Upper lobe of left lung (tissue), 6 donors: ENCODE measurements at places on chromosomes 2 and 18.

- no peak for DNase-seq
These were observed 568 bp downstream of the TMEM131 start for GRCh38 chr2:97995026-97995733.

DNA sequence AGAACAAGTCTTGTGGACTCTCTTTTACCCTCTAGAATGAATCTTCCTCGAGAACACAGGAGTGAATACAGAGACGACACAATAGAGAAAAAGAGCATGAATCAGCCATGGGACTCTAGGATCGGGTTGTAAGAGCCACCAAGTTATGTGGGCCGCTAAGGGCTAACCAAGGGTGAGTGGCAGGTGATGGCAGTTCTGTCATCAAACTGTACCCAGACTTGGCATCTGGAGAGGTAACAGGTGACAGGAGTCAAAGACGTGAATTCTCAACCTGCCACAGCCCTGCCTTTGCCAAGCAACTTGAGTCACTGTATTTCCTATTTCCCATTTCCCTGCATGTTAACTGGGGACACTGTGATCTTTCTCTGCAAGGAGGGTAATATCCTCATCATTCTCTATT is 11.2 kb downstream of the SERPINE2 start:
- no peak for DNase-seq

GRCh38 chr18:50706651-50707050 is 113.2 kb downstream of the MRO start:
- DNase-seq, result no peak

DNA sequence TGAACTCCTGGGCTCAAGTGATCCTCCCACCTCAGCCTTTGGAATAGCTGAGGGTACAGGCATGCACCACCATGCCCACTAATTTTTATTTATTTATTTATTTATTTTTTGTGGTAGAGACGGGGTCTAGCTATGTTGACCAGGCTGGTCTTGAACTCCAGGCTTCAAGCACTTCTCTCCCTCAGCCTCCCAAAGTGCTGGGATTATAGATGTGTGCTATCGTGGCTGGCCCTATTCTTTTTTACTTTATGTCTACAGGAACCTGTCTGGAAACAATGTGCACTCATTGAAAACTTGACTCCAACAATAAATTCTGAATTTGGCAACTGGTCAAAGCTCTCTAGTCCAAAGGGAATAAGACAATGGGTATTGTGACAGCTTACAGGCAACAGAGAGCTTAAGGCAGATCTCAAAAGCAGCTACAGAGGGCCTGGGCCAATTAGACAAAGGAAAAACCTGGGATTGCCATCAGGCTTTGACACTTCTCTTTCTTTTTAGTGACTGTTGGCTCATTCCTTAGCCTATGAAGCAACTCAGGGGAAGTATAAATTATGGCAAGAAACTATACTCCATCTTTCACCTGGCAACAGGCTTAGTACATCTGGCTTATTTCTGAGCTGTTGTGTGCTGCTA is 55.1 kb upstream of the RAPGEF4 start:
- DNase-seq, result no peak

DNA sequence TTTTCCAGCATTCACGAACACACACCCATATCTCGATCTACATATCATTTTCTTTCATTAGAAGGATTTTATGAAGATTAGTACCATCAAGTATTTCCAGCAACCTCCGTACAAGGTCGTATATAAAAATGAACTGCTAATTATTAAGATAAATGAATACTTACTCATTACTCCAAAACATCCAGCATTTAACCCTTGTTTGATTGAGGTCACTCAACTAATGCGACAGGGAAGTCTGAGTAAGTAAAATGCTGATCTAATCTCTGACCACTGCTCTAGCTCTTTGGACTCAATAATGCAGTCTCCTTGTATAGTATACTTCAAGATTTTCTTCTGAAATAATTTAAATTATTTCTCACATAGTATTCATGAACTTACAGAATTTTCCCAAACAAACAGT is 2.0 kb downstream of the ABHD3 start:
- no peak for DNase-seq

GRCh38 chr2:109527846-109528705 is 85.7 kb downstream of the SEPTIN10 start:
- DNase-seq, result no peak

GRCh38 chr2:23146011-23146410 is 239.0 kb upstream of the KLHL29 start:
- no peak for DNase-seq

DNA sequence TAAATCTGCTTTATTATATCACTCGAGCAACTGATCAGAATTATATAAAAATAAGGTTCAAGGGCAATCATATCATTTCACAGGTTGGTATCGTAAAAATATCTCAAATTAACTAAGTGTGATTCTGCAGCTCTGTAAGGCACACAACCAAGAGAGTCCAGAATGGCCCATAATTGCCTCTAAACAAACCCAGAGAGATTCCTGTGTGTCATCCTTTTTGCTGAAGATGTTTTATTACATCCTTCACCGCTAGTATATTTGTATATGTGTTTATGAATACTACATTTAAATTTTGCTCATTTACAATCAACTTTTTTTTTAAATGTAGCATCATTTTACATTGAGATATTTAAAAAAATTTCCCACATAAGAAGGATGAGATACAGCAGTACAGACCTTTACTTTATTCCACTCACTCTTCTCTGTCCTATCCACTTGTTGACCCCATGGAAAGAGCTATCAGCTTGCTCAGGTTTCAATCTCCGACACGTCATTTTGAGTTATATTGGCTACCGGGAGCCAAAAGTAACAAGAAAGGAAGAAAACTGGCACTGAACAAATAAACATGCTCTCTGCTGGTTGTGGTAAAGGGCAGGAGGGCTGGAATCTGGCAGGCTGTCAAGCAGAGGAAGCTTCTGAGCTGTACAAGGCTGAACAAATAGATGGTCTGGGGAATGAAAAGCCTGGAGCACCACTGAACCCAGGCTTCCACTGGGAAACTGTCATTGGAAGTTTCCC is 23.1 kb downstream of the PLA2R1 start:
- DNase-seq, result no peak

- no peak for DNase-seq
These were observed 46.1 kb upstream of the LRP1B start for GRCh38 chr2:142176941-142177340.

GRCh38 chr18:44859751-44860439 is 179.2 kb downstream of the SETBP1 start:
- DNase-seq, result no peak

- no peak for DNase-seq
These were observed 210.9 kb upstream of the SP5 start for GRCh38 chr2:170503971-170504809.

DNA sequence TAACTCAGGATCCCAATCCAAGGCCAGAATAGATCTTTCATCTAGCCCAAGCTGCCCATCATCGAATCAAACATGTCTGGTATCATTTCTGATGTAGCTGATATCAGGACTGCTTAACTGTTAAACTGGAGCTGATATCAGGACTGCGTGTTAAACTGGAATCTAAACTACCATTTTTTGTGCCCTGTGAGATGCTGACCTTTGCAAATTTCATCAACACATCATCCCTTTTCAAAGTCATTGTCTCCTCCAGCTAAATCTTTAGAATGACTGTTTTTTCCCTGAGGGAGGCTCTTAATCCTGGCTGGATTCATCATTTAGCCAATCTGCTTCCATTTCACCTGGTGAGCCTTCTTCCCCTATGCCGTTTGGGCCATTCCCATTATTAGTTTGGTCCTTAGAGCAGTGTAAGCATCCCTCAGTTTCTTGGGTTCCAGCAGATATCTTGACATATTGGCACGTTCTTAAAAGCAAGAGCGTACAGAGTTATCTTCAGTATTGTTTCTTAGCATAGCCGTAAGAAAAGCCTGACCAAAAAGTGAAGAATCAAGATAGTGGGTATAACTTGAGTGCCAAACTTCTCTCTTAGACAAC is 12.3 kb downstream of the RPL31 start:
- no peak for DNase-seq

GRCh38 chr2:124323321-124323720 is 298.2 kb downstream of the CNTNAP5 start:
- no peak for DNase-seq

DNA sequence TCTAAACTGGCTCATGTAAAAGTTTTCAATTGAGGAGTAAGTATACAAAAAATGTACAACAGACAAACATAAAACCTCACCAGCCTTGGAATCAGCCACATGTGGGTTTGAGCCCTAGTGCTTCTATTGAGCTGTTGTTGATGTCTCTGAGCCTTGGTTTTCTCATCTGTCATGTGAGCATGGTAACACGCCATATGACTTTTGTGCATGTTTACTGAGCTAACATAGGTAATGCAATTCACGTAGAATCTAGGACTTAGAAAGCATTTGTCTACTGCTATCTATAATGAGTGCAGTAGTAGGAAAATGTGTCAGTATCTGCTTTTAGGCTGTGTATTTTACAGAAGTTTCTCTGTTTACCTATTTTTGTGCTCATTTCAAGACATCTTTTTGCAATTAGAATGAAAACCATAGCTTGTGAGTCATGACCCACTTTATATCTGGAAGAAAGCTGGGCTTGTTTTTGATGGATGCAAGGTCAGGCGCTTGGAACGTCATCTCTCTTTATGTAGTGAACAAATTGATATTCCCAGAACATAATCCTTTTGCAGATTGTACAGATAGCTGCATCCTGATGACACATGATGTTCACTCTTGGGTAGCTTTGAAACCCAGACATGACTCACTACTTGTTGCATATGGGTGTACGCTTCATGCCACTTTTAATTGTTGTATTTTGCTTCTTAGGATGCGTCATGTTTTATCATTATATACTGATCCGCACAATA is 94.3 kb downstream of the RNF144A start:
- DNase-seq, result no peak

DNA sequence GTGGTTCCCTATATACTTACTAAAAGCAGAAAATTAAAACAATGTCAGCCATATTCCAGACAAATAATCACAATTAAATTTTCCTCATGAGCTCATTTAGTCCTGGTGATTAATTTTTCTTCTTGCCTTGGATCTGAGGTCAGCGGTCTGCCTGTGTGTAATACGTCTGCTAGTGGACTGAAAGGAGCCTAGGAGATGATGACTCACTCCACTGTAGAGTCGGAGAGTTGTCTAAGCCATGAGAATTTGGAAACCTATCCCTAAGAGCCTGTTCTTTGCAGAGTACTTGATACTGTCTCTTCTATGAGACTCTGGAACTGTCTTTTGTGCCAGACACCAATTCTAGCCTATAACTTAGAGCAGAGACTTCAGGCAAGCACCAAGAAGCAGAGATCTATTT is 94.2 kb upstream of the RAB27B start:
- no peak for DNase-seq

- no peak for DNase-seq
These were observed 98.4 kb downstream of the UPP2 start for GRCh38 chr2:158199928-158200650.

- no peak for DNase-seq
These were observed 98.1 kb upstream of the RGPD4 start for GRCh38 chr2:107728586-107728985.

- no peak for DNase-seq
These were observed 10.2 kb upstream of the GTF2A1L start for GRCh38 chr2:48607307-48608014.

GRCh38 chr2:216735086-216735485 is 39.7 kb upstream of the IGFBP5 start:
- no peak for DNase-seq

DNA sequence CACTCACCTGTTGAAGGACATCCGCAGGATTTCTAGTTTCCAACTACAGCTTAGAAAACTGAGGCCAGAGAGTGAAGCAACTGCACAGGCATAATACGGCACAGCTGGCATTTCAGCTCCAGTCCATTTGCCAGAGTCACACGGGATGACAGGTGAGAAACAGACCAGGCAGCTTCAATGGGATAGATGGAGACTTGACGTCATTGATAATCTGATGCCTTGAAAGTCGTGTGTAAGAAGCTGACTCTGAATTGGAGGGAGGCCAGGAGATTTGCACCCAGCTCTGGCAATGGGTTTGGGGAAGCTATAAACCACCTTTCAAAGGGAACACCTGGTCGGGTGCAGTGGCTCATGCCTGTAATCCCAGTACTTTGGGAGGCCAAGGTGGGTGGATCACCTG is 12.4 kb upstream of the DNMT3A start:
- no peak for DNase-seq

GRCh38 chr2:151475071-151475470 is 65.4 kb downstream of the RIF1 start:
- DNase-seq, result no peak

GRCh38 chr2:40416486-40416885 is 35.4 kb downstream of the SLC8A1 start:
- no peak for DNase-seq

GRCh38 chr2:134539981-134540380 is 178.8 kb downstream of the TMEM163 start:
- no peak for DNase-seq

- peak; percentile 31 for DNase-seq
These were observed 1.2 kb downstream of the ALK start for GRCh38 chr2:29920130-29920577.

GRCh38 chr2:17156086-17156485 is 362.2 kb downstream of the RAD51AP2 start:
- DNase-seq, result no peak

- no peak for DNase-seq
These were observed 46.7 kb downstream of the FAM161A start for GRCh38 chr2:61807036-61807757.

DNA sequence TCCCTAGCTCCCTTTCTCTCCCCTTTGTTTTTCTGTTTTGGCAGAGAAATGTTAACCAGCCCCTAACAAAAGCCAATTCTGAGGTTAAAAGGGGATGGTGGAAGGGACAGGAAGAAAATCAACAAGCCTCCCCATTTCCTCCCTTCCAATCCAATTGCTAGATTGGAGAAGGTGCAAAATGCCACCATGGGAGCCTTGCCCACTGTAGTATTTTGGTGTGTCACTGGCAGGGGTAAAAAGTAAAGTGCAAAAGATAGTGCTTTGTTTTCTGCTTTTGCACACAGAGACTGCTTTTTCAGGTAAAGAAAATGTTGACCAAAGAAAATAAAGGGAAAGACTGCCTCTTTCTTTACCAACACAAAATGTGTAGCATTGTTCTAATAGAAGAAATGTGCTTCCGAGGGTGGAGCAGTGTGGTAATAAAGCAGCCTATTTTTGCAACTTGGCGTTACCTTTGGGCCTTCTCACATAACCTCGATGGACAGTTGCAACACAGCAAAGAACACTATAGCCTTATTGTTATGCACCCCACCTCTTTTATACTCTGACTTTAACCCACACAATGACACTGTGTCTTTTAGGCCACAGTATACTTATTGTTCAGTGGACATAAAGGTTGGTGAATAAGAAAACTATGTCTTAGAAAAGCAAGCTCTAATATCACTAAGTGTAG is 861.8 kb downstream of the BCL11A start:
- no peak for DNase-seq

GRCh38 chr2:171247741-171248662 is 87.3 kb upstream of the TLK1 start:
- no peak for DNase-seq

GRCh38 chr2:242004223-242004901 is 134.8 kb downstream of the RTP5 start:
- DNase-seq, result no peak

DNA sequence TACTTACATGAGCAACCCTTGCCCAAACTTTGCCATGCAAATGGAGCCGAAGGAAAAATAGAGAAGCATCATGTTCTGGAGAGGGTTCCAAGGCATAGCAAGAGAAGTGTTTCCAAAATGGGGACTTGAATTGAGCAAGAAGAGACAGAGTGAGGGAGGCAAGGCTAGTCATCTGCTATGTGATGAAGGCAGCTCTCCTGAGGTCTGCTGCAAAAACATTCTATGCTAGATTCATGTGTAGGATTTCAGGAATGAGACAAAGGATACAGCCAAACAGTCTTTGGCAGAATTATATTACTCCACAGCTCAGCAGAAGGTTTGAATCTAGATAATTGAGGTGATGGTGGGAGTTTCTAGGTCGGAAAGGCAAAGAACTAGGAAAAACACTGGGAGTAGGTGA is 24.1 kb upstream of the MRPL19 start:
- DNase-seq, result no peak
